NCI-H1436 treated with DMSO at 0.1 percent for 48 hours (cell line): ENCODE measurements at places on chromosomes 12 and 14.

DNA sequence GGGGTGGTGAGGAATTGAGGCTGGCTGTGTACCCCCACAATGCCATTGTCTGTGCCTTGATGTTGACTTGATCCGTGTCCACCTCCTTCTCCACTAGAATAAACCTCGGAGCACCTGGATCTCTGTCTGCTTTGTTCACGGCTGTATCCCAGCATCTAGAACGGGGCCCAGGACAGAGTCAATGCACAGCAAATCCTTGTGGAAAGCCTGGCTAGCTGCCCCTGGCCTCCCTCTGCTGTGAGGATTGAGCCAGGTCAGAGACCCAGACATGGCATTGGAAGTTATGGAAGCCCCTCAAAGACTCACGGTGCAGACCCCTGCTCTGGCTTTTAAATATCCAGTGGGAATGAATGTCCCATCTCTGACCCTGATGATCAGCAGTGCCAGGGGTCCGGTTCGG is 109.2 kb downstream of the SCARB1 start:
- DNase-seq: no peak

- DNase-seq: no peak
These were observed 209.5 kb downstream of the KCNC2 start for GRCh38 chr12:75000120-75000519.

DNA sequence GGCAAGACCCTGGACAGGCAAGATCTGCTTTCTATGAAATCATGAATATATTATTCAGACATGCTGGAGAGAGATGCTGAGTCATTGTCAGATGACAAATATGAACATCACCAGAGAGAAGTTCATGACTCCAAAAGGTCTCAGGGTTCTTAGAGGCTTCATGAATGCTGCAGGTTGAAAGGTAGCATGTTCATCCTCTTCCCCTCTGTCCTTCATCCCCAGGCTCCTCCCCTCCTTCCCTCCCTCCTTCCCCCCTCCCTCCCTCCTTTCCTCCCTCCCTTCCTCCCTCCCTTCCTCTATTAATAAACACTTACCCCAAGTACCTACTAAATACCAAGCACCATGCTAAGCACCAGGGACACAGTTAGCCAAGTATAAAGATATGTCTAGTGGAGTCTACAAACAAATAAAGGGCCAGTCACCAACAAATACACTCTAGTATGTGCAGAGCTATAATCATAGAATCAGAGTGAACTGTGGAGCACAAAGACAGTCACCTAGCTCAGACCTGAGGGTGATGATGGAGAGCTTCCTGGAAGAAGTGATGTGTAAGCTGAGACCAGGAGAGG is 46.2 kb downstream of the RPH3A start:
- DNase-seq: no peak

GRCh38 chr12:21602774-21603173 is 1.9 kb downstream of the GYS2 start:
- DNase-seq: no peak

- DNase-seq: no peak
These were observed 299.8 kb downstream of the KCNH5 start for GRCh38 chr14:62745496-62745895.

GRCh38 chr12:115949675-115950074 is 327.8 kb downstream of the MED13L start:
- DNase-seq: no peak

DNA sequence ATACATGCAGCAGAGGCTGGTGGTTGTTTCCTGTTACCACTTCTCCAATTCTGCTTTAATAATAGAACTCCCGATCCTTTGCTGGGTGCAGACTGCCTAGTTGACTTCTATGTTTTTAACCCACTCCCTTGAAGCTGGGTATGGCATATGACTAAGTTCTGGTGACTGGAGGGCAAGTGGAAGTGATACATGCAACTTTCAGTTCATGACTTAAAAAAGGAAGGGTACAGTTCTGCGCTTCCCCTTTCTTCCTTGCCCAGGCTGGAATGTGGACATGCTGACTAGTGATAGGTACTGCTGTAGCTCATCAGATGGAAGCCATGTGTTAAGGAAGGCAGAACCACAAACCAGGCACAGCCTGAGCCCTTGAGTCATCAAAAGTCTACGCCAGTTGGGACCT is 2.4 kb upstream of the A2M start:
- DNase-seq: no peak

- DNase-seq: no peak
These were observed 30.8 kb upstream of the PNMA1 start for GRCh38 chr14:73744874-73745529.
